ENCODE measurements at places on chromosomes 11 and 22.

GRCh38 chr11:113436672-113437252, 38.4 kb downstream of the DRD2 start:
- DNase-seq = no peak

- peak; percentile 55 for DNase-seq
Observed at GRCh38 chr22:46070803-46071450, 79.4 kb upstream of the PPARA start.

GRCh38 chr11:130721023-130721681, 195.1 kb downstream of the SNX19 start:
- no peak for DNase-seq

DNA sequence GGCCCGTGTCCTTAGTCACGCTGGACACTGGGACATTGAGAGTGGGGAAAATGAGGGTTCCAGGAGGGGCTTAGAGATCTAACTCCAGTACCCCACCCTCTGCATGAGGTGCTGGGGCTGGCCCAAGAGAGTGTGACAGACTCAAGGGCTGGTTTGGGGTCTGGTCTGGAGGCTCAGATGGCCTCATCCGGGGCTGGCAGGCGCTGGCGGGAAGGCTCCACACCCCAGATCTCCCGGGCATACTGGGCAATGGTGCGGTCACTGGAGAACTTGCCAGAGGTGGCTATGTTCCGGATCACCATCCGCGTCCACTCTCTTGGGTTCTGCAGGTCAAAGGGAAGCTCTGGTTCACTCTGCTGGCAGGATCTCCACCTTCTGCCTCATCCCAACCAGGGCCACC, 2.5 kb upstream of the RASGRP2 start:
- no peak for DNase-seq

- DNase-seq = no peak
Observed at GRCh38 chr11:19349340-19350025, 108.7 kb upstream of the E2F8 start.

- no peak for DNase-seq
Observed at GRCh38 chr11:70389201-70389600, 9.1 kb upstream of the CTTN start.

DNA sequence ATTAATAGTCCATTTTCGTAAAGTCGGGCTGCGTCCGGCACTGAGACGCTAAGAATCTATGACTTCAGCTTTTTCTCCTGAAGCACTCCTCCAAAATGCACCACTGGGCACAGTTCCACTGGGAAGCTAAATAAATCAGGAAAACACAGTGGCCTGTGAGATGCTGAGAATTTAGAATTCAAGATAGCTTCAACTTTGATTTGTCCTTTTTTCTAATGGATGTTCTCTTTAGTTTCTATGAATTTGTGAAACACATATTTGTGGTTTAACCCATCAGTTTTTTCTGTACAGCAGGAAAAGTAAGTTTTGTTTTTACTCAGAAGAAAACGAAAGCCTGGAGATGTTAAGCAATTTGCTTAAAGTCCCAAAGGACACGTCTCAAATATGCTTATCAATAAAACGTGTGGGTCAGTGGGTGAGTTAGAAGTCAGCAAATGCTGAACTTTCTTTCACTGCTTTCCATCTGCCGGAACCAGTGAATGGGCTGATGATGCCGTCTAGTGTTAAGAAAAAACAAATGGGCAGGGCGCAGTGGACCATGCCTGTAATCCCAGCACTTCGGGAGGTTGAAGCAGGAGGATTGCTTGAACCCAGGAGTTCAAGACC, 40.7 kb upstream of the CLMP start:
- no peak for DNase-seq

GRCh38 chr11:115767047-115767802, 263.0 kb upstream of the CADM1 start:
- no peak for DNase-seq

DNA sequence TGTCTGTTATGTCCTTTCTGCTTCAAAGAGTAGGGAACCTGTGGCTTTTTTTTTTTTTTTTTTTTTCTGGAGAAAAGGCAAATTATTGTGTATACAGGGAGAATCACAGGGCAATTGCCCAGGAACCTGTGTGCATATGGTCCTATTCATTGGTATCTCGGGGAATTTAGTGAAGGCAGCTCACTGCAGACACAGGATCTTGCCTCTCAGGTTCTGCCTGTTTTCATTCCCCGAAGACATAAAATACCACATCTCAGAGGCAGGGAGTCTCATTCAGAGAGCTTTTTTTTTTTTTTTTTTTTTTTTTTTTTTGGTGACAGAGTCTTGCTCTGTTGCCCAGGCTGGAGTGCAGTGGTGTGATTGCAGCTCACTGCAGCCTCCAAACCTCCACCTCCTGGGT, 88.3 kb downstream of the OSBP2 start:
- DNase-seq = no peak

- no peak for DNase-seq
Observed at GRCh38 chr11:111761036-111761435, 5.2 kb downstream of the PPP2R1B start.

- DNase-seq = peak; percentile 87
Observed at GRCh38 chr11:117807482-117808327, 10.7 kb upstream of the DSCAML1 start.

DNA sequence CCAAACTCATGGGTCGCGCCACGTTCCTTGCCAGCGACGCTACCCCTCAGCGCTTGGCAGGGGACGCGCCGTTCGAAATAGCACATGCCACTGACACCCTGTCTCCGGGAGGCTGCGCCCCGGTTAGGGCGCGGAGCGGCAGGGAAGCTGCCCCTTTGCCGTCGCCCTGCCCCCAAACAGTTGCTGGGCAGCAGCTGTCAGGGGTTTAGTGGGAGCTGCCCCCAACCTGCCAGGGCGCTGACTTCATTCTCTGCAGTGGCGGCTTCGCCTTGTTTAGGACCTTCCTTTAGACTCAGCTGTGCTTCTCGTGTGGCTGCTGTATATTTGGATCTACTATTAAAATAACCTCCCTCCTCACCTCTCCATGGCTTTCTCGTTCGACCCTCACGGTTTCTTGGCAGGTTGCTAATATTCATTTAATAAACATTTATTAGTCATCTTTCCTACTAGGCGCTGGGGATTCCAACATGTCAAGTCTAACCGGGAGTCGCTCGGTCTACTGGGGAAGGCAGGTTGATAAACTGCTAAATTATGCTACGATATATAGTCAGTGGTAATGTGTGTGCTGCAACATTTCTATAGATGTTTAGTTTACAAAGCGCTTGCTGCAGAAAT, 782 bp downstream of the TMEM109 start:
- no peak for DNase-seq

GRCh38 chr11:60127311-60127811, 38.9 kb downstream of the MS4A2 start:
- DNase-seq = no peak

DNA sequence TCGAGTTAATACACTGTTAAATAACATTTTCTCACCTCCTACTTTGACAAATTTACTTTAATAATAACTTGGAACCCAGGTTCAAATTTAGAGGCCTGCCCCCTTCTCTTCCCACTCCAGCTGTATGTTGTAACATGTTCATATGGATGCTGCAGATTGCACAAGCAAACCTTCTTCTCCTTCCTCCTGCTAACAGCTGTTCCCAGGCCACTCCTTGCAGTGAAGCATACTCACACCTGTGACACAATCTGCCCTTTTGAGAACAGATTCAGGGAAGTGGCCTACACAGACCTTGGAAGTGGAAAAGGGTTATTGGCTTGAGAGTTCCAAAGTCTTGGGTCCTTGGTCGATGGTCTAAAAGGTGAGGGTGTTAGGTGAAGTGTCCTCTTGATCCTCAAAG, 131.9 kb downstream of the TEAD1 start:
- DNase-seq = no peak

- DNase-seq = no peak
Observed at GRCh38 chr11:128725630-128726319, 31.9 kb downstream of the FLI1 start.

- peak; percentile 23 for DNase-seq
Observed at GRCh38 chr11:26276798-26277424, 55.0 kb upstream of the ANO3 start.

GRCh38 chr22:19932367-19933206, 9.0 kb upstream of the COMT start:
- DNase-seq = no peak

GRCh38 chr11:22392561-22392960, 54.4 kb downstream of the SLC17A6 start:
- no peak for DNase-seq

DNA sequence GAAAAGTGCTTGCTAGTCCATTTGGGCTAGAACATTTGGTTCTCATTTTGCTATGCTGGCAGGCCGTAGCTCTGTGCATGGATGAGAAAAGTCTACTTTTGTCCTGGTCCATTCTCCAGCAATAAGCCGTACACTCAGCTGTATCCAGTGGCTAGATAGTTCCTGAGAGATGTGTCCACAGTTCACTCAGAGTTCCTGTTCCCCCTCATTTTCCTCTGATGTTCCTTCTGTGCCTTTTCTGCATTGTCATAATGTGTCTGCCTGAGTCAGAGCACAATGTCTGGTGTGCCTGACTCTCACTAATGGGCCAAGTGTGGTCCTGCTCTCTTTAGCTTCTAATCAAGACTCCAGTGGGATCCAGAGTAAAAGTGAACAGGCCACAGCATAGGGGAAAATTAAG, 215.7 kb upstream of the CTSC start:
- DNase-seq = no peak

DNA sequence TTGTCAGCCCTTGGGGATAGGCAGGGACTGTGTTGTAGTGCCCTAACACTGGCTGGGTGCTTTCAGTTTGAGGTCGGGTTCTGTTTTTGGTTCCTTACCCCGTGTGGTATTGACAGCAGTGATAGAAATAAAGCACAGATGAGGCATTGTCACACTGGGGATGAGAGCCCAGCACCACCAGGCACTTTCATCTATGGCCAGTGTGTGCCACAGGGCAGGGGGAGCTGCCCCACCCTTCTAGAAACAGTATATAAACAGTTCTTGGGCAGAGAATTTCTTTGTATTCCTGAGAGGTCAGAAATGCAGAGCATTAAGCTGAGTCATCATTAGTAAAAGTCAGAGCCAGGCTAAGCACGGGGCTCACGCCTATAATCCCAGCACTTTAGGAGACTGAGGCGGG, 23.1 kb upstream of the CDC42EP2 start:
- no peak for DNase-seq

GRCh38 chr11:128903248-128904061, 12.3 kb downstream of the KCNJ5 start:
- no peak for DNase-seq

DNA sequence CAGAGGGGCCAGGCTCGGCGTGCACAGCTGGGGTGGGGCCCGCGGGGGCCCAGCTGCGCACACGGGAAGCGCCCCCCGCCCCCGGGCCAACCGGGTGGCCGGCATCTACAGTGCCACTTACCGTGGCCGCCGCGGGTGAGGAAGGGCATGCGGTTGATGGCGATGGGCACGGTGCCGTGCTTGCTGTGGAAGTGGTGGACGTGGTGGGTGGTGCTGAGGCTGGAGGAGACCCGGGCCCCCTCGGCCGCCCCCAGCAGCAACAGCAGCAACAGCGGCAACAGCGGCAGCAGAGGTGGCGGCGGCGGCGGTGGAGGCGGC, 51.4 kb downstream of the SLC22A12 start:
- no peak for DNase-seq

- no peak for DNase-seq
Observed at GRCh38 chr11:2853997-2854560, 31.5 kb downstream of the CDKN1C start.

- DNase-seq = no peak
Observed at GRCh38 chr11:64251753-64252002, 348 bp downstream of the PLCB3 start.

DNA sequence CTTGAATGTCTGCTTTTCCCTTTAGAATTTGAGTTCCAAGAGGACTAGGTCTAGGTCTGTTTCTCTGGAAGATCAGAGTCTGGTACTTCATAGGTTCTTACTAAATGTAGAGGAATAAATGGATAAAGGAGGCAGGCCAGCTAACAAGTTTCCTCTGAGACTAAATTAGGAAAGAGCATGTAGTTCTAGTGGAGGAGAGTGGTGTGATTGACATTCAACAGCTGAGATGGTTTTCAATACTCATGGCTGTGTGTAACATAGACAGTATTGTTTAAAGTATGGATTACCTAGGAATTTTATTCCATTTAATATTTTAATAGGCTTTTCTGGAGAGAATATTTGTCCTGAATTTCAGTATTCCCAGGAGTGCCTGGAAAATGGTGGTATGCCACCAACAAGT, 364.7 kb downstream of the METTL15 start:
- no peak for DNase-seq

DNA sequence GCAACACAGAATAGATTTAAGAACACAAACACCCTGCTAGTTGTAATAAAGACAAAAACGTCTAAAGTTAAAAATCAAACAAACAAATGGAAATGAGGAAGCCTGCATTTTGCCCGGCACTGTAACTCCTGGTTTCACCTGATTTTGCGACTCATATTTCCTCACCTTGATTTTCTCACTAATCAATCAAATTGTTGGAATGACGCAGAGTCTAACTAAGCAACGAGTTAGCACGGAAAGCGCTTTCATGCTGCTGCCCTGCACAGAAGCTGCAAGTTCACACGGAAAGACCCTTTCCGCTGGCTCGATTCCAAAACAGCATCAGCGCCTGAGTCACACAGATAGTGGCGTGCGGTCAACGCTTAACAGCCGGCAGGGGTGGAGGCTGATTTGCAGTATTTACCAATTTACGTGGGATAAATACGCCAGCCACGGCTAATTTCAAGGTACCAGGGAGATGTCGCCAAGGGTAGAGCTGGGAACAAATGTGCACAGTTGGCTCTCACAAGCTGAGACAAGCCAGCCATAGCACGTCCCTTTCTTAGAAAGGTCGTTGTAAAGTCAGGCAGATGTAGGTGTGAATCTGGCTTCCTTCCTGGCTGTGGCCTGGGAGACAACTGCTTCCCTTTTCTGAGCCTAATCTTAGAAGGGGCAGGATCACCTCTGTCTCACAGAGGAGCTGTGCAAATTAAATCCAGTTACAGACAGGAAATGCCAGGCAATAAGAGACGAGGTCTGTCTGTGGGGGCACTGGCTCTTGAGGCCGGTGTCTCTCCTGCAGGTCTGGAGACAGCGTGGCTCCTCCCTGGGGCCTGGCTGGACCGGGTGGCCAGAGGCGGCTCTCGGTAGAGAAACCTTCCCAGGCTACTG, 76.9 kb upstream of the TTLL12 start:
- DNase-seq = peak; percentile 88

DNA sequence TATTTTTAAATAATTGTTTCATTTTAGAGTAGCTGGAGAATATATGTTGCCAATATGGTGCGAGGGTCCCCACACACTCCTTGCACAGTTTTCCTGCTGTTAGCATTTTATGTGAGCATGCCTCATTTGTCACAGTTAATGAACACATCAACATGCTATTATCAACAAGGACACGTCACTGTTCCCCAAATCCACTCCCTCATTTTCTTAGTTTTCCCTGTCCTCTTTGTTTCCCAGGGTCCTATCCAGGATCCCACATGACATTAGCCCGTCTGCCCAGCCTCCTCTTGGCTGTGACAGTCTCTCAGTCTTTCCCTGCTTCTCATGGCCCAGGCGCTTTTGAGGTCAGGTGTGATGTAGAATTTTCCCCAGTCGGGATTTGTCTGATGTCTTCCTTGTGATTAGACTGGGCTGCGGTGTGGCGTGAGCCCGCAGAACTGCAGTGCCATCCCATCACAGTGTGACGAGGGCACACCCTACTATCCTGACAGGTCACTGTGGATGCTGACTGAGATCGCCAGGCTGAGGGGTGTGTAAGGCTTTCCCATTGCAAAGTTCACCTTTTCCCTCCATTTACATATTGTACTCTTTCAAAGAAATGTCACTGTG, 450.6 kb upstream of the B3GAT1 start:
- DNase-seq = no peak

Data from activated naive CD8-positive, alpha-beta T cell treated with anti-CD3 and anti-CD28 coated beads, Interleukin-2, amount 50 U/mL, for 24 hours (primary cell).